ENCODE measurements at places on chromosomes 5 and 9.

- no peak for DNase-seq
Observed at GRCh38 chr9:5514617-5515260, 4.4 kb downstream of the PDCD1LG2 start.

- DNase-seq, result no peak
Observed at GRCh38 chr9:134877541-134877940, 3.1 kb upstream of the FCN2 start.

DNA sequence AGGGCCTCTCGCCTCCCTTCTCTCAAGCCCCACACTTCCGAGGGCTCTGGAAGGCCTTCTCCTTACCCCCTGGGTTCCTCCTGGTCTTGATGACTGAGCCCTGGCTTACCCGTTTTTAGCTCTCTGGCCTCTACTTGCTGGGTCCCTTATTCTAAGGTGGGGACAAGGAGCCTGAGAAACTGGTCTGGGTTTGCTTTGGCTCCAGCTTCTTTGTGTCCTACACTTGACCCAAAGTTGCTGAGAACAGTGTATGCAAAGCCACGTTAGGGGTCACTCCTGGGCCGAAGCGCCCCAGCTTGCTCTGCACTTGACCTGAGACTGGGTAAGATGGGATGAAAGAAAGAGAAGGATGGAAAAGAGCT lies 788 bp downstream of the ZNF346 start:
- no peak for DNase-seq

DNA sequence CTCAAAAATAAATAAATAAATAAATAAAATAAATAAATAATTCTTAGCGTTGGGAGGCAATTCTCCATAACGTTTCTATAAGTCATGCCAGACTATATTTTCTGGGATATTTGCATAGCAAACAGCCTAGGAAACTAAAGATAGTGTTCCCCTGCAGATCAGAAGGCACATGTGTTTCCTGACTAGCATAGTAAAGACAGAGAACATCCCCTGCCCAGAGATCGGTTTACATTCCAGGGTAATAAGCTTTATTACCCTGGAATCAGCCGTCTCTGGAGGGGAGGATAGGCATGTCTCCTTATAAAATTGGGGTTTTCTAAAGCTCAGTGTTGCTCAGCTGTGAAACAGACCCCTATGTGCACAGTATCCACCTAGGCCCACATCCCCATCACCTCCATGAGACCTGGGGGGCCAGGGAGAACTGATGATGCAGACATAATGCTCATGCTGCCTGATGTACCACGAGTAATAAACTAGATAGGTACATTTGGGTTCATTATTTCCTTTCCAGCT lies 36.9 kb upstream of the IFNK start:
- no peak for DNase-seq

GRCh38 chr5:1477341-1477740 lies 32.1 kb upstream of the SLC6A3 start:
- no peak for DNase-seq

DNA sequence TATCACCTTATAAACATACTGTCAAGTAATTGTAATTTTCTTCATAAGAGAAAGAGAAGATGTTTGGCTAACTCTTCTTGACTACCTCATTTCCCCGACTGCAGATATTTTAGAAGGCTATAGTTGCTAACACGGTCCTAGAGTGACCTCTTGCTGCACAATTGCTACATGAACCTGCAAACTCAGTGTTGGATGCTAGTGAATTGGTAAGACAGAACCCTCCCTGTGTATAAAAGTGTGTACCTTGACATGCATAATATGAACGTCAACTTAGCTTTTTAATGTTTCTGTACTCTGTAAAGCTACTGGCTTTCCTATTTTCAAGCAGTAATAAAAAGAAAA lies 46.7 kb upstream of the CER1 start:
- DNase-seq, result no peak

DNA sequence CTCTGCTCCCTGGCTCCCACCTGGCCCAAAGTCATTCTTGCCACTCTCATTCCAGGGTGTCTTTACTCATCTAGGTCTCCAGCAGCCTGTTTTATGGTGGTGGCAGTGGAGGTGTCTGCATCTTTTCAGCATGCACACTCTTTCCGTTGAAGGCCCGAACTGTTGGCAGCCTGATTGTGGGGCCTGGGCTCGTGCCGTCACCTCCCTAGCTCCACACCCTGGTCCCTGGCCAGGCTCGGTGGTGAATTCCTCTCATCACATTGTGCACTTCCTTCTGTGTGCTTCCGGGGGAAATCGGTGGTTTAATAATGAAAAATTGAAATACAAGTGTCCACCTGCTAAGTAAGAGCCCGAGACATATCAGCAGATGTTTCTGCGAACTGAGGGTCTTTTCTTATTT lies 214.3 kb downstream of the TRIO start:
- no peak for DNase-seq

- DNase-seq, result no peak
Observed at GRCh38 chr5:96605144-96605837, 56.9 kb upstream of the CAST start.

DNA sequence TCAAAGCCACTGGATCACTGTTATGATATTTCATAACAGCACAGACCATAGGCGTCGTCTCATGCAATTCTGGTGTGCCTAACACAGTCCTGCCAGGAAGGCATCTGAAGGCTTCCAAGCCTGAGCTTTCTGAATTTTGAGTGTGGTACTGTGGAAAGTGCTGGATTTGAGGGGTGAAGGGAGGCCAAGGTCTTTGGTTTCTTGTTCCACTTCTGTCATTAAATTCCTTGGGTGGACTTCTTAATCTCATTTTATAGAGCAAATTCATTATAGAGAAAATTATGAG lies 441.3 kb upstream of the PIK3R1 start:
- no peak for DNase-seq

DNA sequence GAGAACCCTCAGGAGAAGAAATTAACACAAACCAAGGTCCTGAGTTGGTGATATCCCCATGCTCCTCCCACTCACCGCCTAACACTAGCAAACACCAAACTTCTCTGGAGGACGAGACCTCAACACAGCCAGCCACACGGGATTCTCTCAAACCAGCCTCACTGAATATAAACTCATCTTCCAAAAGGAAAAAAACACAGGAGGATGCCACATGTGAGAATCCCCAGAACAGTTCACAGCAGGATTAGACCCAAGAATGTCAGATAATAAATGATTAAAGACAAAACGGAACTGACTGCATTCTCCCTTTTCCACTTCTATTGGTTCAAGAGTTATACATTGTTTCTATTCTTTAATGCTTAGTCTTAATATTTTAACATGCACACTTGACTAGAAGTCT lies 89.2 kb downstream of the LPAR1 start:
- DNase-seq, result no peak

GRCh38 chr9:131096269-131097125 lies at the start of gene AIF1L:
AIF1L (plus strand) TSS chr9:131096531; CDS start chr9:131096630, 99 bp downstream.
- no peak for DNase-seq

DNA sequence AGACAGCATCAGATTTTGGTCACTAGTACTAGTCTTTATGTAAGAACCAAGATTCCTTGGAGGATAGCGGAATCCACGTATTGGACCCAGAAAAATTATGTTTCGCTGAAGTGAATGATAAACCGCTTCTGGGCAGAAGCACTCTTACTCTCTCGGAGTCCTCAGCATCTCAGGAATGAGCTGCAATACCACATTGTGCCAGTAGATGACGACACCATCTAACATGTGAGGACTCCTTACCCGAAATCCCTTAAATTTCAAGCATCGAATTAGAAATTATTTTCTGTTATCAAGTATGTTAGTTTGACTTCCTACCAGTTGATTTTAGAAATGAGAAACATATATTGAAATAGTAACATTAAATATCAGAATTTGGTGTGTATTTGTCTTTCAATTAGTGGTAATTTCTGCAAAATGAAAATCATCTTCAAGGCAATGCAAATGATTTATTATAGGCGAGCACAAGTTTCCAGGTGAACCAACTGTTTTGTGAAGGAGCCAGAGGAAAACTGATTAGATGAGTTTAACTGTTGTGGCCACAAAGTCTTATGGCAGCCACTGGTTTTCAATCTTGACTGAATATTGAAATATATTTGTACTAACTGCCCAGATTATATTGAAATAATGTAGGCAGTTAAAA lies 66.0 kb upstream of the CAMK4 start:
- peak; percentile 64 for DNase-seq

GRCh38 chr5:132050136-132050535 lies 10.3 kb upstream of the IL3 start:
- no peak for DNase-seq

DNA sequence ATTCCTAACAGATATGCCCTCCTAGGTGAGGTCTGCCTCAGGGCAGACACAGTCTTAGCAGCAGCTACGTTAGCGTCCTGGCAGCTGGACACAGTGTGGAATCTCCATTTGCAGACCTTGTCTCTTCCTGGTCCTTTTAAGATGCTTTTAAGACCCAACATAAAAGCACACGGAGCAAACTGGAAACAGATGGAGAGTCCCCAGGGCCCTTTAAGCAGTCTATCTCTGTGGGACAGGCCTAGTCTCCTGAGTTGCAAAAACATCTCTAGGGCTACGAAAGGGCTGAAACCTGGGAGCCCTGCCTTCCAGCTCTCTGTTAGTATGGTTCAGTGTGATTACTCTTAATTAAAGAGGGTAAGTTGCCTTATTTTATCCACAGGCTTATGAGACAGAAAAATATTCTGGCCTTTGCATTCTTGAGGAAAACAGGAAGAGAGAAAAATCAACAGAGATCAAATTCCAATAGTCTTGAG lies 66.0 kb upstream of the GNA14 start:
- DNase-seq, result no peak

- no peak for DNase-seq
Observed at GRCh38 chr9:124349675-124350493, 65.4 kb downstream of the PSMB7 start.

- peak; percentile 50 for DNase-seq
Observed at GRCh38 chr5:55159763-55160492, at the start of gene GPX8. GPX8 (plus strand) TSS chr5:55160171; CDS start chr5:55160193, 22 bp downstream.

- no peak for DNase-seq
Observed at GRCh38 chr5:166768536-166768935, 1522.9 kb upstream of the WWC1 start.

- DNase-seq, result no peak
Observed at GRCh38 chr9:98356953-98357690, 101.7 kb upstream of the TBC1D2 start.
